Hematopoietic multipotent progenitor cell treated with erythropoietin and hydrocortisone succinate and interleukin-3 and kit ligand, for 17 days (in vitro differentiated cells): ENCODE measurements at places on chromosomes 7 and 10.
A peak's percentile ranks its signal among the peaks of the same experiment; 100 is the strongest.

DNA sequence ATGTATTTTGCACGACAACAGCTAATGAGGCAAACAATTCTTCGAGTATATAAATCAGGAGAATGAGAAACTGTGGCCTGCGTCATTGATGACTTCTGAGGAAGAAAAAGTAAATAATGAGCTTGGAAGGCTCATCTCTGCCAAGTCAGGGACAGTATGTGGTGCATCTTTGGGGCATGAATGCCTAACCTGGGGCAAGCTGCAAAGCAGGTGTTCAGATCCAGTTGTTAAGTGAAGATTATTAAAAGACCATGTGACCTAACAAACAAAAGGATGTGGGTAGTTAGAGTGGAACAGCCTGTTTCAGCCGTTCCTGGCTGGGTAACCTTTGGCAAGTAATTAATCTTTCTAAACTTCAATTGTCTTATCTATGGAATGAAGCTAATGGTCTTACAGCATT, 93.0 kb downstream of the LYZL2 start:
- no peak for DNase-seq

- no peak for DNase-seq
Observed at GRCh38 chr10:4670737-4671136, 155.3 kb upstream of the AKR1E2 start.

DNA sequence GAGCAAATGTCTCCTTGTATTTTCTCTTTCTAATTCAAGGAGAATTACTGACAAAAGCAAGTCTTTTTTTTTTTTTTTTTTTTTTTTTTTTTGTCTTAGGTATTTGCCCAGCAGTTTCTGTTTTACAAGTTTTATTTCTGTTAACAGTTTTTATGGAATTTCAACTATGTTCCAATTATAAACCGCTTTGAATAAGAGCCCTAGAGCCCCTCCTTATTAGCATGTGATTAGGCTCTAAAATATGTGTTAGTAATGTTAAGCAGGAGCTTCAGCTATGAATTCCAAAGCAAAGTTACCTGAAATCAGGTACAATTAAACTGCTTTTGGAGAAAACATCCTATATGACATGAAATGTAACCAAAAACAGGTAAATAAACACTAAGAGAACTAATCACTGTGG, 997.0 kb upstream of the POT1 start:
- no peak for DNase-seq

GRCh38 chr10:69636626-69637605, 6.9 kb downstream of the FAM241B start:
- DNase-seq: no peak

DNA sequence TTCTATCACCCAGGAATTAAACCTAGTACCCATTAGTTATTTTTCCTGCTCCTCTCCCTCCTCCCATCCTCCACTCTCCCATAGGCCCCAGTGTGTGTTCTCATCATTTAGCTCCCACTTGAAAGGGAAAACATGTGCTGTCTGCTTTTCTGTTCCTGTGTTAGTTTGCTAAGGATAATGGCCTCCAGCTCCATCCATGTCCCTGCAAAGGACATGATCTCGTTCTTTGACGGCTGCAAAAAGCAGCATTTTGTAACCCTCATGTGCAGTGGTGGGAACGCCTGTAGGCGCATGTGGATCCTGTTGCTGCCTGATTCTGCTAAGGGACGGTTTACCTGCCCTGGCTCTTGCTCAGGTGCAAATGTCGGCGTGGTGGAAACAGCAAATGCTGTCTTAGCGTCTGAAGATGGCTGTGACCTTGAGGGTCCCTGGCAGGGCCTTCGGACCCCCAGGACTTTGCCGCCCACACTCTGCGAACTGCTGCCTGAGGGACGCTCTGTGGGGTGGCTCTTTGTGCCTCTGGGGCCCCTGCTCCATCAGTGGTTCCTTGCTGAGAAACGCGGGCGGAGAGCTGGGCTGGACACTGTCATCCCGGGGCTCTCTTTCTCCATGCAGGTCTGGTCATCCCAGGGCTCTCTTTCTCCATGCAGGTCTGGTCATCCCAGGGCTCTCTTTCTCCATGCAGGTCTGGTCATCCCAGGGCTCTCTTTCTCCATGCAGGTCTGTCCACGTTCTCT, 5.6 kb upstream of the MTG1 start:
- DNase-seq: no peak

GRCh38 chr7:50056131-50056530, 36.9 kb downstream of the ZPBP start:
- no peak for DNase-seq

- DNase-seq: no peak
Observed at GRCh38 chr10:70668454-70668970, 3.8 kb upstream of the ADAMTS14 start.

DNA sequence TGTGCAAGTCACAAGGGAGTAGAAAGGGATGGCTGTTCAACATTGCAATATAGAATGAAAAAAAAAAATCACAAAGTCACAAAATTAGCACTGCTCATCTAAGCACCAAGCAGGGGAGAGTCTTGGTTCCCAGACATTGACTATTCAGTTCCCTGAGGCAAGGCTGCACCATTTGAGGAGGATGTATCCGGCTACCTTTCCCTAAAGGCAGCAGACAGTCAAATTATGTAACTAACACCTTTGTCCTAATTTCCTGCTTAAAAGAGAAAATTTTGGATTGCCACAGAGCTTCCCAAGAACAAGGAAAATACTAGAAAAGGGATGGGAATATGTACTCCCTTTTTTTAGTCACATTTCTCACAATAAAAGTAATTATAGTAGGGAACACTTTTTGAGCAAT, 148.1 kb downstream of the PCLO start:
- no peak for DNase-seq

DNA sequence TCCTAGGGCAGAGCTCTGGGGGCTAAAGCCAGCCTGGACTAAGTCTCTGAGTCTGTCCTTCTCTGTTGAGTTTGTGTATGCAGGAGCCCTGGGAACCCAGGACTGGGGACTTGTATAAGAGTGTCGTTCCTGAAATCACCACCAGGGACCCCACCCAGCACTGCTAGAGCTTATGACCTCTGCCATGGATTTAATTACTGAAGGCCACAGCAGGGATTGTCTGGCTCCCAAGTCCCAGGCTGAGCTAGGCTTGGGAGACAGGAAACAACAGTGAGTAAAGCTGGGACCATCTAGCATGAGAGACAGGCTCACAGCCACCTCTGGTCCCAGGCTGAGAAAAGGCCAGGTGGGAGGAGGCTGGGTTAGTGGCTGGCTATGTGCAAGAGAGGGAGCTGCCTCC, 1.4 kb upstream of the TSPAN15 start:
- DNase-seq: no peak

DNA sequence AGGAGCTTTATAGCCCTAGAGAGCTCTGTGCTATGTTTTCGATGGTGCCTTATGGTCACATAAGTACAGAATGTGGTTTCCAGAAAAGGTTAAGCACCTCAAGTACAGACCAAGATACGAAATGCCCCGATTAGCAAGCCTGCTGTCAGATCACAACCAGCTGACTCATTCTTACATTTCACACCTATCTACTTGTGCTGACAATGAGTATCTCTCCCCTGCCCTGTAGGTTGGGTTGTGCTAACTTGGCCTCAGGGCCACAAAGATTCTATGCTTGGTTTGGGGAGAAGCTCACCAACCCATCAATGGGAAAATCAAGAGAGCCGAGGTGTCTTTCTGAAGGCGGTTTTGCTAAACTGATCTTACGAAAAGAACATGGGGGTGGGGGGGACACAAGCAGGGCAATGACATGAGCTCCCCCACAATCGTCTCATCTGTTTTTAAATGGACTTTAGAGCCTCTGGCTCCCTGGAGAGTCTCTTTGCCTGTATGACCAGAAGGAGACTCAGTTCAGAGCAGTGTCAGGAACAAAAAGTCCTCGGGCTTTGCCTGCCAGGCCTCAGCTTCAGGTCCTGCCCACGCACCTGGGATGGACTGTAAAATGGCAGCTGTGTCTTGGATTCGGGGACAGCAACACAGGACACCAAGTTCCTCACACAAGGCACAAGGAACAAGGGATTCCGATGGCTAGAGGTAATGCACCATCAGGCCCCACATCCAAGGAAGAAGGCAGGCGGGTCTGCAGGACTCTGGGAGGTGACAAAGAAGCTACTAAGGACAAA, 55.1 kb downstream of the FAM53B start:
- peak; percentile 38 for DNase-seq

DNA sequence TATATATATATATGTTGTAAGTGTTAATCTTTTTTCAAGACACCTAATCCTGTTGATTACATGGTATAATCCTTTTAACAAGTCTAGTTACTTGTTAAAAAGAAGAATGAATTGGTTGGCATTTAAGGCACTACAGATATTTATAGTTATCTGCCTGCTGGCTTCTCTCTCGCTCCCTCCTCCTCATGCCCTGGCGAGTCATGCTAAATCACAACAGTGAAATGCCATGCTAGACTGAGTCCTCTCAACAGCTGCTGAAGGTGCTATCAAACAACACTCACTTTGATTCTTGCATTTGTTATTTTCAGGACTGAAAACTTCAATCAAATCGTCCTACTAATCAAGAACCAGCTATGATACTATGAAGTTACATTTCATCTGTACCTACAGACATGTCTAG, 15.4 kb downstream of the NRAP start:
- no peak for DNase-seq

GRCh38 chr10:125029584-125030242, 87.8 kb downstream of the ZRANB1 start:
- no peak for DNase-seq

DNA sequence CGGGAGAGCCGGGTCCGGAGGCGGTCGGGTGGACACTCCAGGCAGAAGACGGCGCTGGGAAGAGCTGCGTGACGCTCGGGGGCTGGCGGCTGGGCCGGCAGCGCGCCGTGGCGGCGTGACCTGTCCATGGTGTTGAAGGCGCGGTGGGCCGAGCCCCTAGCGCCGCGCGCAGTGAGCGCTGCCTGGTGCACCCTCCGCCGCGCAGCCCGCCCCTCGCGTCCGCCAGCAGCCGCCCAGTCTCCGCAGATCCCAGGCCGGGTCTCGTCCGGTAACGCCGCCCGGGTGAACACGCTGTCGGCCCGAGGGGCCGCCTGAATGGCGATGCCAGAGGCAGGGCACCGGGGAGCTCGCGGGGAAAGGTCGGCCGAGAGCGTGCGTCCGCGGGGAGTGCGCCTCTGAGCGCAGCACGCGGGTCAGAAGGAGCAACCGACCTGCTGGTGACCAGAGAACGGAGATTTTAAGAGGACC, 657 bp upstream of the TMEM178B start:
- DNase-seq: no peak

- DNase-seq: no peak
Observed at GRCh38 chr10:10498781-10499180, 518.9 kb upstream of the CELF2 start.

DNA sequence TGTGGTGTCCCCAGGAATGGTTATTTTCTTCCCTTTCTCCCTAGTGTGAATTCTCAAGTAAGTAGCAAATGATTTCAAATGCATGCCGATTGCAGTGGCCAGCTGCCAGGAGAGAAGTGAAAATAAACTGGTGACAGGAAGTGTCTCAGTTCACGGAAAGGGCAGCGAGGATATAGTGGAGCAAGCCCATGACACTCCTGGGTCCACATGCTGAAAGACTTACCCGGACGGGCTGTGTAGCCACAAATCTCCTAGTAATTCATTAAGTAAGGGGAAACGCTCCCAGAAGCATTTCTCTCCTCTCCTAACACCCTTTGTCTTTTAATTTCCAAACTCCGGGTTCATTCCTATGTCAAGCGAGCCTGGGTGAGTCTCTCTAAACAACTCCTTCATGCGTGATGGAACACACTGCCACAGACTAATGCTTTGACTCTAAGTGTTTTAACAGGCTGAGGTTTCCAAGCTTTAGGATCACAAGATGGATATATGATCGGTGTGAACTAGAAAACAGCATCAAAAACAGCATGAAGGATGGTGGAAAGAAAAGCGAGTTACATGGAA, 125.6 kb downstream of the CYP26A1 start:
- DNase-seq: no peak

GRCh38 chr7:33705333-33705833, 200.0 kb upstream of the BMPER start:
- no peak for DNase-seq

DNA sequence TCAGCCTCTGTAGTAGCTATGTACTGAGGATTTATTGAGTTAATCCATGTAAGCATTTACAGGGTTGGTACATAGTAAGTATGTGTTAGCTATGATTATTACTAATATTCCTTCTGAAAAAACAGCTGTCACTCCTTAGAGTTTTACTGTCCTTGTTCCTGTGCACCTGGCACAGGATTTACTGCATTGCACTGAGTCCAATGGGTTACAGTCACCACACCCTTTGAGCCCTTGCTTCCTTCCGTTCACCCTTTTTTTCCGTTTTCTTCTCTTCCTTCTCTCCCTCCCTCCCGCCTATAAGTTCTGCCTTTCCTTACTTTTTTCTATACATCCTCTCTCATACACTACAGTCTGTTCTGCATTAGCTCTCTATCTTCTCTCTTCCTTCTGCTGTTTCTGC, 12.5 kb upstream of the CDK6 start:
- DNase-seq: no peak

DNA sequence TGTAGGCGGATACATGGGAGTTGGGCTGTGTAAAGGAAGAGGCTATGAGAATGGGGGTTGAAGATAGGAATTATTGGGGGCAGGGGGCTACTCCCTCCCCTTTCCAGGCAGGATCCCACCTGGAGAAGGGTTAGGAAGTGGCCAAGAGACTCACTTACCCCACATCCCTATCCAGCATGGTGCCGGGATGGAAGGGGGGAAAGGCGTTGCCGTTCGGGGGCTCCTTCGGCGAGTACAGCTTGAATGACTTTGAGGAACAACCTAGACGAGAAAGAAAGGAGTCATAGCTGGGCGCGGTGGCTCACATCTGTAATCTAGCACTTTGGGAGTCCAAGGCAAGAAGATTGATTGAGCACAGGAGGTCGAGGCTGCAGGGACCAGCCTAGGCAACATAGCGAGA, 8.9 kb downstream of the LDB1 start:
- DNase-seq: no peak

DNA sequence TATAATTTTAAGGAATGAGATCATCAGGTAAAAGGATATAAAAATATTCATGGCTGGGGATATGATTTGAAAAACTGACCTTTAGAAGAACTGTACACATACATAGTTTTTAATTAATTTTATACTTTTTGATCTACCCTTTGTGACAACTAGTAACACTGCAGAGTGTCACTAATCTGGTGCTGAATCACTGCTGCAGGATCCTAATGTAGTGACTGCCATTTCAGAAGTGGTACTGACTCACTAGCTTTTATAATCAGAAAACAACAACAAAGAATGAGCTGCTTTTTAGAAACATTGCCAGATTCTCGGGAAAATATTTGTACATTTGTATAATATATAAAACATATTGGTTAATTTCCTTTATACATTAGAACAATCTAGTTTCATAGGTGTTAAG, 110.4 kb downstream of the HIPK2 start:
- DNase-seq: no peak

DNA sequence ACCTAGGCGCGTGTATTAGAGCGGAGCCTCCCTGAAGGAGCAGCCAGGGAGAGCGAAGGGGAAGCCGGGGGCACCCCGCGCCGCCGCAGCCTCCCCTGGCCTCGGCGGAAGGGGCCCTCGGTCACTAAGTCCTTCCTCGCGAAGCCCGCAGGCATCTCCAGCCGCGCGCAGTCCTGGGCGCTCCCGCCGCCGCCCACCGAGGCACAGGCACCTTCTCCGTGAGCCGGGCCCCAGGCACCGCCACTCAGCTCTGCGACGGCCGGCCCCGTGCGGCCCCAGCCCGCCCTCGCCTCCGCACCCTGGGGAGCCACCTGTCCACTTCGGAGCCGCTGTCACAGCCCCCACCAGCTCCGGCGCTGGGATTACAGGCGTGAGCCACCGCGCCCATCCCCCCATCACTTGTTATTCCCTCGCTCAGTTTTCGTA, 80.8 kb downstream of the ZNF467 start:
- DNase-seq: no peak

- DNase-seq: no peak
Observed at GRCh38 chr7:34840176-34840785, 182.3 kb downstream of the NPSR1 start.

GRCh38 chr7:140003913-140004382, 58.8 kb downstream of the PARP12 start:
- DNase-seq: peak; percentile 52
